Right lung (tissue), 10 donors: ENCODE measurements at places on chromosomes 12 and 14. TPM values are rescaled to one million over a fixed set of nuclear protein-coding genes. Genes with fewer than 3 reads are reported as not detected.

GRCh38 chr12:124273630-124274029 lies 21.3 kb upstream of the RFLNA start:
- DNase-seq, result no peak

DIO3 gene
- polyA plus RNA-seq, result 0.61 TPM

GPR132 gene
- polyA plus RNA-seq, result 1.9 TPM

DNA sequence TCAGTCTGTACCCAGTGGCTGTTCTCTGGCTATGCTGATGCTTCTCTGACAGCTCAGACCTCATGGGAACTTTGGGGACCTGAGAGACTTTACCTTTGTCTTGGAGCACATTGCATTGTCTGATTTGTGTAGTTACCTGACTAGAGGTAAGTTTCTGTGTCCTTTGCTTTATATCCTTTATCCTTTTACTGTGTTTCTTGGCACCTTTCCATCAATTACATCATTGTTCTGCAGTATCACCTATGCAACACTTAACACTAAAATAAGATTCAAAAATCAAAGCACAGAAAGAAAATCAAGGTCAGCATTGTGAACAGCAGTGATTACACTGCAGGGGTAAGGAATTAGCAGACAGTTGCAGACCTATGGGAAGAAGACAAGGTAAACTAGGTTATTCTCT lies 43.8 kb downstream of the SLC35F4 start:
- no peak for DNase-seq

GRCh38 chr12:92378682-92379479 lies 233.2 kb upstream of the BTG1 start:
- no peak for DNase-seq

DNA sequence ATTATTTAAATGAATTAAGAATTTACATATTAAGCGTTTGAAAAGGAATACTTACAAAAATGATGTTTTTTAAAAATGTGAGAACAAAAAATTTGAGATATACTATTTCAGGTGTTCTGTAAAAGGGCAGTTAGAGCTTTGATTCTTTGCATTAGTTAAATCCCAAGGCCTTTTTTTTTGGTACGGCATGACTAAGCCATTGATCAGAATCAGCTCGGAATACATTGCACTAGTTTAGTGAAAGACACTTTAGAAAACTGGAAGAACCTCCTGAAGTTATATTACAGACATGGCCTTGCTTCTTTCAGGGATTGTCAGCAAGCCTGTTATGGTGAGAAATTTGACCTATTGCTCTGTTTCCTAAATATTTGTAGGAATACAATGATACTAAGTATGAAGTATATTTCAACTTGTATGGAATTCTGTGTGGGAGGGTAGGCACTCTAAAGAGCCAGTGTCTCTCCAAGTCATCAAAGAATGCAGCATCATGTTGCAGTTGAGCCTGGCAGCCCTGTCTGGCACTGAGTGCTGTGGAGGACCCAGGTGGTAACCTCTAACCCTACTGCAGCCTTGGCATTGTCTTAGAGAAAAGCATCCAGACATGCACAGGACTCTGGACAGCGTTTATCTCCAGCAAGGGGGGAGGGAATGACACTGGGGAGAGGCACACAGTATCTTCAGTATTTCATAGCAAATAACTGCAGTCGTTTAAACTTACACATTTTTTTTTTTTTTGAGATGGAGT lies 1.5 kb downstream of the KLC1 start:
- DNase-seq, result no peak

IL31 gene
- polyA plus RNA-seq, result not detected

C1R gene
- 84.0 TPM for polyA plus RNA-seq

GRCh38 chr14:59687663-59688062 lies 111.1 kb upstream of the CCDC175 start:
- no peak for DNase-seq

DNA sequence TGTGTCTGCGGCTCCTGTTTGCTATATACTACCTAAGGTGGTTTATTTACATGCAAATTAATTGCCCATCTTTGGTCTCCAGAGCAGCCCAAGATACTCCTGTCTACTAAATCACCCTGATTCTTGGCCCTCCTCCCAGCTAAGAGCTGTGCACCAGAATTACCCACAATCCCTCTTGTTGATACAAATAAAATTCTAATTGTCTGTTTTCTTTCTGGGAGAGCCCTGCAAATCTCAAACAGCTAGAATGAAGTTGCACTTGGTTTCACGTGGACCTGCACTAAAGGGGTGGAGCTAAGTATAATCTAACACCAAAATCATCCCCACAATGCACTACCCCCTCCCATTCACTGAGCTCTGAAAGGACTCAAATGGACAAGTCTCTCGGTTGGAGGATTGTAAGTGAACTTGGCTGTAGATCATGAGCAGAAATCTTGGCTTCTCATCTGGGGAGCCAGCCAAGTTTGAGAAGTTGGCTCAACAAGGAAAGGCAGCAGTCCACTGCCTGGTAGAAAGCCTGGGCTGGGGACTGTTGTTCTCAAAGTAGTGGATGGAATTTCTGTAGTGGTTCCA lies 6.6 kb downstream of the MAX start:
- DNase-seq, result peak; percentile 82

PLA2G1B gene
- 2.6 TPM for polyA plus RNA-seq

GRCh38 chr14:67762051-67762450 lies 54.3 kb downstream of the ZFYVE26 start:
- no peak for DNase-seq

AMN gene
- polyA plus RNA-seq, result 1.3 TPM

DNA sequence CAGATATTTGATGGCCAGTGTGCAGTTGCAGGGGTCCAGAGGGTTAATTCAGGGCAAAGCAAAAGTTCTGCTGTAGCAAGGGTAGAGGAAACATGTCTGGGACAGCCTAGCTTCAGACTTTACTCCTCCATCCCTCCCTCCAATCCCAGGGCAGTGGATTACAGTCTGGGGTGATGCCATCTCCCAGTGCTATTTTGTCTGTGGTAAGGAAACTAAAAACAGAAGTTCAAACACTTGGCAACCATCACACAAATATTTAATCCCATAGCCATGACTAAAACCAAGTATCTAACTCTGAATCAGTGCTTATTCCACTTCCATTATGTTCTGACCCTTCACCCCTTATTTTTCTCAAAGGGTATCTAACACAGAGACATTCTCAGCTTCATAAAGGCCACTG lies 61.8 kb downstream of the PIK3C2G start:
- no peak for DNase-seq

DNA sequence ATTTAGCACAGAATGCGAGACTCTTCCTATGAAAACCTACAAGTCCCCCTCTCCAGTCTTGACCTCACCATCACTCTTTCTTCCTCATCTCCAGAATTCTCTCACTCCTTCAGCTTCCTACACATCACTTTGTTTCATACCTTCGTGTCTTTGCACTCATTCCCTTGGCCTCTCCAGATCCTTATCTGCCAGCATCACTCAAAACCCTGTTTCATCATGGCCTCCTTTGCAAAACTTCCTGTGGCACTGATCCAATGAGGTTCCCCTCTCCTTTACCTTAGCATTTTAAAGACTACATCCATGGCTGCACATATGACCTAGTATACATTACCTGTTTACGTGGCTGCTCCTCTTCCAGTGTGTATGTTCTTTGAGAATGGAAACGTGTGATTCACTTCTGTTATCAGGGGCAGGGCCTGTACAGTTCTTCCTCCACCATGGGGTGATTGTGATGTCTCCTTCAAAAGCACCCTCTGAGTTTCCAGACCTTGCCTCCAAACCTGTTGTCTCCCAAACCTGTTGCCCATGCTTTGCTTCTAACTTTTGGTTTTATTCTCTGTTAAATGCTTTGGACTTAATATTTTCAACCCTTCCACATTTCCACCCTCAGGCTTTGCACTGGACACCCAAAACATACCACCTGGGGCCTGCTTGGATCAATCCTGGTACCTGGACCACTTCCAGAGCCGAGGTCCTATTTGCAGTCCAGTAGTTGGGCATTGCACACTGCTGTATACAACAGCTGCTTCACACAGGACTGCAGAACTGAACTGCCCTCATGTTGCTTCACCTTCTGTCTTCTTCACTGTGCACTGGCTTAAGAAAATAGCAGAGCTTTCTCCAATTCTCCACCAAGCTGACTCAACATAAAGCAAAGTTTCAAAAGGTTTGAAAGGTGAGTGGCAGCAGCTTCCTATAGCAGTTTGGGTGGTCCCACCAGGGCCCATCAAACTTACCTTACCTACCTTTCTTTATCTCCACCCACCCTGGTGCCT lies 131.7 kb downstream of the LLPH start:
- DNase-seq, result no peak

DNA sequence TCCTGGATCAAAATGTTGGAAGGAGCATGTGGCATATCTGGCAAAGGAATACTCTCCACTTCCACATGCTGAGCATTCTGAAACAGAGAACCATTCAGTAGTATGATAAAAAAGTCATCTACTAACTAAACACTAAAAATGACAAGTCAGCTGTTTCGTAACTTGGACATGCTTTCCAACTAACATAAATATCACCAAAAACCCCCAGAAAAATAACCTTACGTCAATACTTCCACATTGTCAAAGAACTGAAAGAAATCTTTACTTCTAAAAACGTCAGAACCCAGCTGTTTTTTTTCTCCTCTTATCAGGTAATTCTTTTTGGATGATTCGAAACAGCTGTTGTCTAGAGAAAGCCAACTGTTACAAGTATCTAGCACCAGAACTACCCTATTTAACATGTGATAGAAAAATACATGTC lies 8.2 kb downstream of the WBP11 start:
- peak; percentile 69 for DNase-seq

HOXC6 gene
- 2.4 TPM for polyA plus RNA-seq

GRCh38 chr12:125128439-125129178 lies 63.4 kb downstream of the AACS start:
- DNase-seq, result no peak

NTS gene
- polyA plus RNA-seq, result 5.6 TPM

- no peak for DNase-seq
These were observed 11.0 kb downstream of the DLGAP5 start for GRCh38 chr14:55180434-55180833.
